ENCODE measurements at places on chromosomes 5 and 9.

GRCh38 chr5:8098081-8098480, 229.1 kb downstream of the MTRR start:
- DNase-seq, result no peak

DNA sequence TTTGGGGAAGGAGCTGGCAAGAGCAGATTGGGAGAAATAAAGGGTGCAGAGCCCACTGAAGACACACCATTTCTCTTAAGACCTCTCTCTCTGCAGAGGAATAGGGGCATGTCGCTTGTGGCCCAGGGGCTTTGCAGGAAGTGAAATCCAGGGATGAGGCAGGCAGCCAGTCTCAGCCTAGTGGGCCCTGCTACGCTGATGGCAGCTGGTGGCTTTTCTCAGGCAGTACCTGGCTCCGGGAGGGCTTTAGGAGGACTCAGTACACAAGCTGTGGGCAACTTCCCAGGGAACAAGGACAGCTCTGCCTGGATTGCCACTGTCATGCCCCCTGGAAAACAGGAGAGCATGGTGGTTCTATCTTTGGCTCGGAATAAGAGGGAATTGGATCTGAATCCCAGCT, 76.2 kb upstream of the NEURL1B start:
- DNase-seq, result no peak

DNA sequence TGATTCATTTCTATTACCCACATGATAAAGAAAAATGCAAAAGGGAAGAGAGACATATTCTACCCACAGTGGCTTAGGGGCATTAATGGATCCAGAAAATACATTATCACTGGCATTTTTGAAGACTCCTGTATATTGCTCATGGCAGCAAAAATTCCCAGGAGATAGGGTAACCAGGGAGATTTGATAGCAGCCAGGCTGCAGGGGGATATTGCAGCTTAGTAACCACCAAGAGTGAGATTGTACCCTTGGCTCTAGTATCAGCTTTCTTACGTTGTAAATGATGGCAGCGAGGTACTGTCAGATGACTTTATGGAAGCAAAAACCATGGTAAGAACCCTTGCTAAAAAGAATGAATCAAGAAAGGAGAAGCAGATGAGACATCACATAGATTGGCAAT, 19.8 kb upstream of the ALDH1A1 start:
- DNase-seq, result no peak

DNA sequence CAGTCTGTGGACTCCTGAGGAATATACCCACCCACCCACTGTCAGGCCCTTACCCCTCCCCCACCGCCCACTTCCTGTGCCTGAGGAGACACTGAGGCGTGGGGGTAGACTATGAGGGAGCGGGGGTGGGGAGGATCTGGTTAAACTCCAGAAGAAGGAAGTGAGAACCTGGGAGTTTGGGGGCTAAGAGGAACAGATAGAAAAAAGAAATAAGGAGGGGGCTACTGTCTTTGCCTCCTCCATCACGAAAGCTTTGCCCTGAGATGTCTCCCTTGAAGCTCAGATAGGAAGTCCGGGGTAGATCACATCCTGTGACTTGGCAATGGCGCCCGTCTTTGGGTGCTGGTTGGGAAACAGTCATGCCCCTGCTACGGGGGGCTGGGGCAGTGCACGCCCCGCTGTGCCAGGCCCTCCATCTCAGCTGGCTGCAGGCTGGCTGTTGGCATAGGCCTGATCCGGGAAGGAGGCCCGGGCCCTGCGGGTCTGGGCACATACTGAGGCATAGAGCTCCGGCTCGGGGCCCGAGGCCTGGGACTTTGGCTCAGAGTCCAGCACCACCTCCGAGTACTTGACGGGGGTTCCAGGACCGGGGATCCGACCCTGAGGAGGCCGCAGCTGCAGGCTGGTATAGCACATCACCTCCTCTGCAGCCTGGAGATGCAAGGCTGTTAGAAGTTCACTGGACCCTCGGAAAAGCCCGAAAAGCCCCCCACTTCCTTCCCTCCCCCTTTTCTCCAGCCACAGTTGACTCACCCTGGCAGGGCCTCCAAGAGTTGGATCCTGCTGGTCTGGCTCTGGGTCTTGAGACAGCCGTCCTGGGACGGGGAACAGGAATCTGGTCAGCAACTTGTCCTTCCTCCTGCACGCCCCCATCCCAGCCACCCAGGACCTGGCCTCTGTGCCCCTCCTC, 1.0 kb downstream of the SIT1 start:
- DNase-seq, result no peak

DNA sequence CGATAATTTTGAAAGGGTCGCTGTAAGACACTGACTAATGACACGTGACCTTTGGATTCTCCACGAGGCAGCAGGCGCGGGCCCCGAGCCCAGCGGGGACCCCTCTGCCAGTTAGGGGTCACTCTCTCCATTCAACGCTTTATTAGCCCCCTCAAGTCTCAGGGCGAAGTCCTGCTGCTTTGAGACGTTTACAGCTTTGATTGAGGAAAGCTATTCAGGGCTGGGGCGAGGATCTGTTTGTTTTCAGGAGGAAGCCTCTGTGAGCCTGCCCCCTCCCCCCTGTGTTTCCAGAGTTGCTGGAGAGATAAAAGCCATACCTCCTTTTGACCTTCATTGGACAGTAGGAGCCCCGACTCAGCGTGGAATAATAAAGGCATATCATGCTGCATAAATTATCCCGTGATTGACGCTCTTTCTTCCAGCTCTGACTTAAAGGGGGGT, 31.4 kb upstream of the MSX2 start:
- no peak for DNase-seq

- no peak for DNase-seq
Observed at GRCh38 chr5:139210585-139210984, 12.4 kb upstream of the SIL1 start.

- peak; percentile 89 for DNase-seq
Observed at GRCh38 chr9:17134396-17135294, at the start of gene CNTLN. CNTLN (plus strand) TSS chr9:17135040; CDS start chr9:17135066, 26 bp downstream.

GRCh38 chr9:96680812-96681499, 25.8 kb upstream of the PRXL2C start:
- no peak for DNase-seq

DNA sequence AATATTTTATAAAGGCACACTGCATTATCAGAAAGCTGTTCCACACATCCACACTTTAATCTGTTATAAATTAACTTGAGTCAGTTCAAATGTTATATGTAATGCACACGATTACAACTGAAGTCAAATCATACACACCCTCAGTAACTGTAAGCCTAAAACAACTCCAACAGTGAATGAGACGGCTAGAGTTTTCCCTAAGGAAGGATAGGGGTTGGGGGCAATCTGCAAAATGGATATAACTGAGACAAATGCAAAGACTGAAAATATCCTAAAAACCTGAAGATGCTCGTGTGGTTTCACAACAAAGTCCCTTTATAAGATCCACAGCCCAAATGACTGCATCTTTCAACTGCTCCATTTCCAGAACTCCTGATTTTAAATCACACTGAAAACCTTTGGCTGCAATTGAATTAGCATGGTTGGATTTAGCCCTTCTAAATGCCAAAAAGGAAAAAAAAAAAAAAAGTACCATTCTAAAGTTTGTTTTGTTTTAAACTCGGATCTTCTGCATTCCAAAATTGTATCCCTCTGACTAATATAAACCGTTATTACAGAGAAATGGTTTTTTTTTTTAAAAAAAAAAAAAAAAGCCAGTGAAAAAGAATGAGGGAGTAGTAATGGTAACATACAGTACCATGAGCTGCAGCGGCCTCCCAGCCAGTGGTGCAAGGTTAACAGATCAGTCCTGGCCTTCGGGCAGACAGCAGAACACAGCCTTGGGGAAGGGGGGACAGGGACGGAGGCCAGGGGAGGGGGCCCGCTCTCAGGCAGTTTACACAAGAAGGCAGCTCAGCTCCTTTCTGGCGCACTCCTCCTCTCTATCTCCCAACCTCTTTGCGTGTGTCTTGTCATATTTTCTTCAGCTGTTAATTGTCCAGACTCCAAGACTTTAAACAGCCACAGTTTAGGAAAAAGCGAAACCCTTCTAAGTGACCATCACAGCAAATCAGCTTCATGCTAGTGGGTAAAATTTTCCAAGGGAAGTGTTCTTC, 166.1 kb downstream of the BNC2 start:
- no peak for DNase-seq

GRCh38 chr5:20678814-20679298, 690.9 kb upstream of the CDH18 start:
- no peak for DNase-seq

DNA sequence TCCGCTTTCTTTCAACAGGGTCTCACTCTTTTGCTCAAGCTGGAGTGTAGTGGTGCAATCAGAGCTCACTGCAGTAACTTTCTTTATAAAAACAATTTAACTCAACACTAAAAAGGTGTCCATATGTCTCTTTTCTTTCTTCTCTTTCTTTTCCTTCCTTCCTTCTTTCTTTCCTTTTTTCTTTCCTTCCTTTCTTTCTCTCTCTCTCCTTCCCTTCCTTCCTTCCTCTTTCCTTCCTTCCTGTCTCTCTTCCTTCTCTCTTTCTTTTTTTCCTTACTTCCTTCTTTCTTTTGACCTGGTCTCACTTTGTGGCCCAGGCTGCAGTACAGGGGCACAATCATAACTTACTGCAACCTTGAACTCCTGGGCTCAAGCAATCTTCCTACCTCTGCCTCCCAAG, 25.8 kb upstream of the TBC1D2 start:
- DNase-seq, result no peak

DNA sequence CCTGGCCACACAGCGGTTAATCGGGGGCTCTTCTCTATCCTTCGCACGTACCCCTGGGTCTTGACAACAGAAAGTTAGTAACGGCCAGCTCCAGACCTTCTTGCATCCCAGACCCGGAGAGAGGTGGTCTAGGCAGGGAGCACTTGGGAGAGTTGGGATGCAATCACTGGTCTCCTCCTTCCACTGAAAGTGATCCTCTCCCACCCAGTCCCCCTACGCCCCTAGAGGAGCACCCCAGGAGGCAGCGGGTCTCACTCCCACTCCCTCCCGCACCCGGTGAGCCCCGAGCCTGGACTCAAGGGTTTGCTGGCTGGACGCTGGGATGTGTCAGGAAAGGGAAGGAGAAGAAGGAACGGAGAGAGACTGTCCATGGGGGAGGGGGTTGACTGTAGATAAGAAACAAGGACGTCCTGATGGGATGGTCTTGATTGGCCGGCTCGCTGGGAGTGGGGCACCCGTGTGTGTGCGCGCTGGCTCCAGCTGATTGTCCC, 2.0 kb downstream of the RORB start:
- no peak for DNase-seq

DNA sequence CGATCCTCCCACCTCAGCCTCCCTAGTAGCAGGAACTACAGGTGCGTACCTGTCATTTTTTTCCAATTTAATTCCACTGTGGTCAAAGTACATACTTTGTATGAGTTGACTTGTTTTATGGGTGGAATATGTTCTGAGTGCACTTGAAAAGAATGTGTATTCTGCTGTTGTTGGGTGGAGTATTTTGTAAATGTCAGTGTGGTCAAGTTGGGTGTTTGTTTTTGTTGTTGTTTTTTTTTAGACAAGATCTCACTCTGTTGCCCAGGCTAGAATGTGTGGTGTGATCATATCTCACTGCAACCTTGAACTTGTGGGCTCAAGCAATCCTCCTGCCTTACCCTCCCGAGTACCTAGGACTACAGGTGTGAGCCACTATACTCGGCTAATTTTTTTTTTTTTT, 17.9 kb downstream of the SLC25A25 start:
- no peak for DNase-seq

- no peak for DNase-seq
Observed at GRCh38 chr5:173397516-173397915, 69.3 kb upstream of the STC2 start.

DNA sequence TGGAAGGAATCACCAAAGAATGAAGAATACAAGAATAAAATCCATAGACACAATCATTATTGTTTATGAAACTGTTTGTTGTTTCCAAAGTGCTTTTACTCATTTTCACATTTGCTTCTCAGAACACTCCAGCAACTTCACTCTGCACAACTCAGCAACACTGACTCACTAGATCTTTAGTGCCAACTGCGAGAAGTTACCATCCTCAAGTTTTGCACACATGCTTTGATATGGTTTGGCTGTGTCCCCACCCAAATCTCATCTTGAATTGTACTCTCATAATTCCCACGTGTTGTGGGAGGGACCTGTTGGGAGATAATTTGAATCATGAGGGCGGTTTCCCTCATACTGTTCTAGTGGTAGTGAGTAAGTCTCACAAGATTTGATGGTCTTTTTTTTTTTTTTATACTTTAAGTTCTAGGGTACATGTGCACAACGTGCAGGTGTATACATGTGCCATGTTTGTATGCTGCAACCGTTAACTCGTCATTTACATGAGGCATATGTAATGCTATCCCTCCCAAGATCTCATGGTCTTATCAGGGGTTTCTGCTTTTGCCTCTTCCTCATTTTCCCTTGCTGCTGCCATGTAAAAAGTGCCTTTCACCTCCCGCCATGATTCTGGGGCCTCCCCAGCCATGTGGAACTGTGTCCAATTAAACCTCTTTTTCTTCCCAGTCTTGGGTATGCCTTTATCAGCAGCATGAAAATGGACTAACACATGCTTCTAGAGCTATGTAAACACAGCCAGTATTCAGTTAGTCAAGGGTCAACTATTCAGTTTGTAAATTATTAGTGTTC, 36.9 kb downstream of the CLINT1 start:
- no peak for DNase-seq

DNA sequence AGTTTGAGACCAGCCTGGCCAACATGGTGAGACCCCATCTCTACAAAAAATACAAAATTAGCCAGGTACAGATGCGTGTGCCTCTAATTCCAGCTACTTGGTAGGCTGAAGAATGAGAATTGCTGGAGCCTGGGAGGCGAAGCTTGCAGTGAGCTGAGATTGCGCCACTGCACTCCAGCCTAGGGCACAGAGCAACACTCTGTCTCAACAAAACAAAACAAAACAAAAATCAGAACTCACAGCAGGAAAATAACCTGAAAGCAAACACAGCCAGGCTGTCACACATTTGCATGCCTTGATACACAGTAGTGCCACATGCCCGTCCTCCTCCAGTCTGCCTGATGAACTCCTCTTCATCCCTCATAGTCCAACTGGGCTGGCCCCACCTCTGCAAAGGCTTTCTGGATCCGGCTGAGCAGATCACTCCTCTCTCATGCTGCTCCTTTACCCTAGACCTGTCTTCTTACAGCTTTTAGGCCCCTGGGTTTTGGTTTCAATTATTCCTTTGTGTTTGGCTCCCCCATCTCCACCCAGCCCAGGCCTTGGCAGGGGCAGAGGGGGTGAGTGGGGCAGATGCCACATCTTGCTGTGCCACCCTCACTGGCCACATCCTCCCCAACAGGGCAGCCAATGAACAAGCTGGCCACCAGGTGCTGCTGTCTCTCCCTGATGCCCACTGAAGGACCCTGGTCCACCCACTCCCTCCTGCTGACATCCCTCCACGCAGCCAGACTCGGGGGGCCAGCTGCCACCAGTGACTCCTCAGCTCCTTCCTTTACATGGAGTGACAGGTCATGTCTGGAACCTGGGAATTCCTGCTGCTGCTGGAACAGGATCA, 62.0 kb upstream of the GGTA1 start:
- DNase-seq, result no peak

Data from iPS DF 6.9 (cell line).